Activated CD4-positive, alpha-beta T cell treated with anti-CD3 and anti-CD28 coated beads for 36 hours (primary cell): ENCODE measurements at places on chromosomes 6 and 20. TPM values are rescaled to one million over a fixed set of nuclear protein-coding genes. Genes with fewer than 3 reads are reported as not detected.

ZFAND3 gene
- 34.5 TPM for total RNA-seq

APCDD1L gene
- not detected for total RNA-seq

NKAPL gene
- total RNA-seq = 0.25 TPM

GRCh38 chr6:161694995-161695394, 421.1 kb upstream of the AGPAT4 start:
- DNase-seq = no peak
- no peaks in the 10 kb centered on the region for H3K36me3 ChIP-seq
- H3K27ac ChIP-seq = no peak overlapping the region
- H3K4me1 ChIP-seq = no peaks in the 10 kb centered on the region
- no peaks in the 10 kb centered on the region for H3K27me3 ChIP-seq

GRCh38 chr6:37555040-37555781, 55.5 kb upstream of the CCDC167 start:
- DNase-seq = no peak
- peaks cover 49% of the 10 kb centered on the region for H3K4me1 ChIP-seq
- H3K27me3 ChIP-seq = peaks cover 5% of the 10 kb centered on the region
- H3K27ac ChIP-seq = no peak overlapping the region
